ENCODE measurements at places on chromosomes 3 and 15. TPM values are rescaled to one million over a fixed set of nuclear protein-coding genes. Genes with fewer than 3 reads are reported as not detected.

THSD4 gene
- total RNA-seq, result 110 TPM

IL5RA gene
- total RNA-seq, result not detected

PSTPIP1 gene
- total RNA-seq, result not detected

DNA sequence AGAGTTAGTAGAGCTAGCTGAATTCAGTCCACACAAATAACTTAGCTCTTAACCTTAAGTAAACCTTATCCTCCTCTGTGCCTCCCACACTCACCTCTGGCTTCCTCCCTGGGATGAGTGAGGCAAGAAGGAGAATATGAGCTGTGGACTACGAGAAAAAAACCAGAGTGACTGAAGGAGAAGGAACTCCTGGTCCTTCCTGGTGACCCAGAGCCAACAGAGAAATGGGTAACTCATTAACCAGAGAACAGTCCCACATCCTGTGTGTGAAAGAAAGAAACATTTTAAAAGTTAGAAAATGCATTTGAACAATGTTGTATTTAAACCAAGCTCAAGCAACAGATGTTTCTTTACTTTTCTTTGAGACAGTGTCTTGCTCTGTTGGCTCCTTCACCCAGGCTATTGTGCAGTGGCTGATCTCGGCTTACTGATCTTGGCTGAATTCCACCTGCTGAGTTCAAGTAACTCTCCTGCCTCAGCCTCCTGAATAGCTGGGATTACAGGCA, 27.5 kb upstream of the FAM81A start:
- no peak for DNase-seq

GRCh38 chr15:70528270-70528706, 235.1 kb downstream of the UACA start:
- DNase-seq, result no peak

- no peak for DNase-seq
These were observed 108.8 kb downstream of the PLOD2 start for GRCh38 chr3:146052056-146052790.

DNA sequence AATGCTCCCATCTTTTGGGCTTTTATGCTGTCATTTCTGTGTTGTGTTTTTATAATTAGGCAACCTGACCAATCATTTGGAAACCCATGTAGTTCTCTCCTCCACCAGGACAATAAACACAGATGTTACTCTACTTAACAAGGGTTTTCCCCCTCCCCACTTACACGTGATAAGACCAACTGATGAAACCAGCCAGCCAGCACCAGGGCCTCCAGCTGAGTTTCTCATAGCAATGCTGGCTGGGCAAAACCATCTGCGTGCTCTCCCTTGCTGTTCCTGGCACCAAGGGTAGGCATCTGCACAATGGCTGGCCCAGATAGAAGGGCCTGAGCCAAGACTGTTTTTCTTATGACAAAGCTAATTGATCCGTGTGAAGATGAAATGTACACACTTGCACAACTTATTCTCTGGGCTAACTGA, 310.4 kb downstream of the PLCL2 start:
- no peak for DNase-seq

GRCh38 chr3:87354398-87354797, 78.0 kb upstream of the POU1F1 start:
- DNase-seq, result no peak

DNA sequence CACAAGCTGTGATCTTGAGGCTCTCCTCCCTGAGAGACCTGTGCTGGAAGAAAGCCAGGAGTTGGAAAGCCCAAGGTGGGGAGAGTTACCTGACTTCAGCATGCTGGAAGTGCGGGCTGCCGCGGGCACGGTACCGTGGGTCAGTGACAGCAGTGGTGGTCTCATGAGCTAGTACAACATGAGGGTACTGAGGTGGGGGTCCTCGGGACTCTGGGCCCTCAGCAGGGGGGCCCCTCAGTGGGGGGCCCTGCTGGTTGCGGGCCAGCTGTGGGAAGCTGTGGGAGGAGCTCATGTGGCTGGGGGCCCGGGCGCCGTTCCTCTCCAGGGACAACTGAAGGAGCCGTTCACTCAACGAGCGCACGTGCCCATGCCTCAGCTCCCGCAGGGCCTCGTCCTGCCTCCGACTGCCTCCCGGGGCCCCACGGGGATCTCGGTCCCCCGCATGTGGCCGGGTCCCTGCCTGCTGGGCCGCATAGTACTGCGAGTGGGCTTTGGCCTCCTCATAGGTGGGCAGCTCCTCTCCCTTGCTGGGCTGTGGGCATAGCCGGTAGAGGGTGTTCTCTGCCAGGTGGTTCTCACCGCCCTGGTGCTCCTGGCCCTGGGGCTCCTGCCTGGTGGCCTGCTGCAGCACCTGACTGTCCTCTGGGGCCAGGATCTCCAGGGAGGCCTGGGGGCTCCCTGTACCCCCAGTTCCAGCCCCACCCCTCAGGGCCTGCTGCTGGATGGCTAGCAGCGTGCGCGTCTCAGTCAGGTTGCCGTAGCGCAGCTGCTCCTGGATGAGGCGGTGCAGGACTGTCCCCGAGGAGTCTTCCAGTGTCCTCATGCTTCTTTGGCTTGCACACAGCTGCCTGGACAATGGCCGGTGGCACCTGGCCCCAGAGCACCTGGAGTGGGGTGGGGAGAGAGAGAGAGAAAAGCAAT, 3.4 kb downstream of the AMOTL2 start:
- no peak for DNase-seq

SCN11A gene
- 0.23 TPM for total RNA-seq

SLC6A11 gene
- total RNA-seq, result not detected
